ENCODE measurements at places on chromosomes 5 and 9.

- no peak for DNase-seq
Measured at GRCh38 chr5:6544561-6544935, 88.3 kb downstream of the NSUN2 start.

- DNase-seq = no peak
Measured at GRCh38 chr5:118863345-118863744, 125.0 kb downstream of the DTWD2 start.

DNA sequence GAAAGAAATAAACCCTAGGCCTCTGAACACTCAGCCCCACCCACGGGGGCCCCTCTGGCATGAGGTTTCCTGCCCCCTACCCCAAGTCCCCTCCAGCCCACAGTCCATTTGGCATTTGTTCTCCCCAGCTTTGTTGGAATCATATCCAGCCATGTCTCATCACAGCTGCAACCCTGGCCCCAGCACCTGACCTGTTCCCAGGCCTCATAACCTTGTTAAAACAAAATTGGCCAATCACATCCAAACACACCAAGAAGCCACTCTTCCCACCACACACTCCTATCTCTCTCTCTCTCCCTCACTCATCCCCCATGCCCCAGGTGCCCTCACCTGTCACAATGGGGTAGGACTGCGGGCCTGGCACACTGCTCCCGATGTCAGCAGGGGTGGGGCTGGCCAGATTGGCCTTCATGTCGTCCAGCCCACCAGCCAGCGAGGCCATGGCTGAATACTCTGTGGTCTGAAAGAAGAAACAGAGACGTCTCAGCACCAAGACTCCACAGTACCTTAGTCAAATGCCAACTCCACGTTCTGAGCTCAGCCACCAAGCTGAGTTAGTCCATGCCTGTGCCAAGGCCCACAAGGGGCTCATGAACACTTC, 110.9 kb downstream of the PAX5 start:
- no peak for DNase-seq

DNA sequence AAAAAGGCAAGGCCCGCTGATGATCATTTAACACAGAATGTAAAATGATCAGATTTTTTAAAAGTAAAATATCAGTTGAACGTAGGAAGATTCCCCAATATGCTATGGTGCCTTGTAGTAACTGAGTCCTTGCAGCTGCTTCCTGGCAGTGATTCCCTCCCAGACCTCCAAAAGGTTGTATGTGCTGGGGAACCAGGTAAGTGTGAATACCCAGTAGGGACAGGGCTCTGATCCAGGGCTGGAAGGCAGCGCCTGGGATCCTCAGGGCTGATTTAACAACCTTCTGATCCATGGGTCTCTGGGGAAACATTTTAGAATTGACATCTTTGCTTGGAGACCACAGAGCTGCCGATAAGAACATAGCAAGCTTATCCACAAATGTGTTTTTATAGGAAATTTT, 76.7 kb upstream of the IL6ST start:
- no peak for DNase-seq

GRCh38 chr9:127090341-127090985, 32.0 kb downstream of the ANGPTL2 start:
- no peak for DNase-seq

GRCh38 chr9:4938496-4938895, 46.6 kb upstream of the JAK2 start:
- DNase-seq = no peak

DNA sequence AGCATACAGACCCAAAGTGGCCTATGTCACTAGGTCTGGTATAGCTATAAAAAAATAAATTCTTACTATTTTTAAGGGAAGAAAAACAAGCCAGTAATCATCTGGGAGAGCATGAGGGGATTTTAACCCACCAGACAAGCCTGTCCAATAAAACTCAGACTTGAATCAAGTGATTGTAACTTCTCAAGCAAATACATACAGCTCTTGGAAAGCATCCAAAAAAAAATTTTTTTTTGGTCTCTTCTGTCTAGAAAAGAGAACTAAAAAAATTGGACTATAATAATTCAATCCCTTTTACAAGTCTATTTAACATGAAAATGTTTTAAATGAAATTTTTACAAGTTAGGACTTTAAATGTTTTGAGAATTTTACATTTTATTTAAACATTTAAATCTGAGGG, 61.7 kb downstream of the FBXL17 start:
- no peak for DNase-seq

- no peak for DNase-seq
Measured at GRCh38 chr5:95803271-95804148, 19.0 kb downstream of the GLRX start.

DNA sequence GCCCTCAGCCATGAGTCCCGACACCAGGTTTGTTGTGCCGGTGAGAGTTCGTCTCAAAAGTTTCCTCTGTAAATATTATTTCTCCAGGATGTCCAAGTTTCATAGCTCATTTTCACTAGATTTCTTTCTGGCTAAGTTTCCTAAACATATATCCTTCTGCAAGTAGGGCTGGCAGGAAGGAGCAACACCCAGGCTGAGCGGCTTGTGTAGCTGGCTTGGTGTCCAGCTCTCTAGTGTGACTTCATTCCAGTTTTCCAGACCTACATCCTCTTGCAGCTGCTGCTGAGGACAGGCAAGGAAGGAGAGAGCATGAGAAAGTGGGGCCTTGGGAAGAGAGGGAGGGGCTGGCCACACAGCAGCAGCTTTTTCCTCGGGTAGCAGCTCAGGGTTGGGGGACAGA, 80.3 kb downstream of the FGF1 start:
- DNase-seq = no peak

DNA sequence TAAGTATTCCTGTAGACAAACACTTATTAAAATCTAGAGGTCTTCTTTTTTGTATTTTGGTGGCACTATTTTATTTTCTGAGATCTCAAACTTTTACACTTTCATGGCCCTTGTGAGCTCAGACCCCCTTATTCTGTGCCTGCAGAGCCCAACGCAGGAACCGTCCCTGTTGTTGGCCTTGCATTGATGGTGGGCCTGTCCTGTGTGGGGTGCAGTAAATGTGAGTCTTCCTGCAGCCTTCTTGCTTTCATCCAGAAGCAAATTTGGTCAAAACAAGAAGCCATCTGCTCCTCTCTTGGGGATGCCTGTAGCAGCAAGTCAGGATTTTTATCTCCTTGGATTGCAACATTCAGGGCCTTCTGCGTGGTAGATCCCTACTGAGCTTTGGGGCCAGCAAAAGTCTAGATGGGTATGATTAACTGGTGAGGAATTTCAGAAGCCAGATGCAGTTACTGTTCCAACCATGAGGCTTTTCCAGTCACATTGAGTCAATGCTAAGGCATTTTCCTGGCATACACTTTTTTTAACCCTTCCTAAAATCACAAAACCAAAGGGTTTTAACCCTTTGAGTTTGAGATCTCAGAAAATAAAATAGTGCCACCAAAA, 31.7 kb downstream of the BASP1 start:
- no peak for DNase-seq

DNA sequence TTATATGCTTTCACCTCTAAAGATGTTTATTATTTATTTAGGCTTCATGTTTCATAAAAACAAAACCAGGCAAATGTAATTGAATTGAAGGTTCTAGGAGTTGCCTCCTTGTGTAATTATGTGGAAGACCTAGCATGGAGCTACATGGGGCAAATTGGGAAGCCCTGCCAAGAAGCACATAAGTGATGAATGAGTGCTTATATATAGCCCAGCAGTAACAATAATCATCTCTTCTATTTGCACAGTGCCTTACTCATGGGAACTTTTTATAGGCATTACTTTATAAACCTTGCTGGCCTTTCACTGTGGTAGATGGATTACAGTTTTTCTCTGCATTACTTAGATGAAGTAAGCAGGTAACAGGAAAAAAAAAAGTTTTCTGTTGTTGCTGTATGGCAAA, 40.0 kb upstream of the GRAMD2B start:
- DNase-seq = no peak

- no peak for DNase-seq
Measured at GRCh38 chr5:133141746-133142145, 89.9 kb downstream of the HSPA4 start.

Data from T47D (cell line).